ENCODE measurements at places on chromosomes 5 and 9.

DNA sequence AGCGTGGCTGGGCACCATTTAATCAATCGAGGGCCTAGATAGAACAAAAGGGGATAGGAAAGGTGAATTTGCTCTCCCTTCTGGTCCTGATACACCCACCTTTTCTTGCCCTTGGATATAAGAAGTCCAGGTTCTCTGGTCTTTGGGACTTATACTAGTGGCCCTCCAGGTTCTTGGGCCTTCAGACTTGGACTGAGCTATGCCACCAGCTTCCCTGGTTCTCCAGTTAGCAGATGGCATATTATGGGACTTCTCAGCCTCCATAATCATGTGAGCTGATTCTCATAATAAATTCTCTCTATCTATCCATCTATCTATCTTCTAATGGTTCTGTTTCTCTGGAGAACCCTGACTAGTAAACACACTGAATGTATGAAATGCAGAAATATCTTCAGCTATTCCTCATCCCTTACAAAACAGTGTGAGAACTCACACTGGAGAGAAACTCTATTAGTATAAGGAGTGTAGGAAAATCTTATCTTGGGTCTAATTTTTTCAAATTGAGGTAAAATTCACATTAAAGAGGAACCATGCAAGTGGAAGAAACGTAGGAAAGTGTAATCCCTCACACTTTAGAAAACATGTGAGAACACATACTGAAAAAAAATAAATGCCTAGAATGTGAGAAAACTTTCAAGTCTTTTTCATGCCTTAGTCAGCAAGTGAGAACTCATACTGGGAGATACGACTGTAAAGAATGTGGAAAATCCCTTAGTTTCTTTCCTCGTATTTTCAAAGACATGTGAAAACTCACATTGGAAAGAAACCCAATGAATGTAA, 15.5 kb downstream of the PCDHB15 start:
- DNase-seq, result no peak

DNA sequence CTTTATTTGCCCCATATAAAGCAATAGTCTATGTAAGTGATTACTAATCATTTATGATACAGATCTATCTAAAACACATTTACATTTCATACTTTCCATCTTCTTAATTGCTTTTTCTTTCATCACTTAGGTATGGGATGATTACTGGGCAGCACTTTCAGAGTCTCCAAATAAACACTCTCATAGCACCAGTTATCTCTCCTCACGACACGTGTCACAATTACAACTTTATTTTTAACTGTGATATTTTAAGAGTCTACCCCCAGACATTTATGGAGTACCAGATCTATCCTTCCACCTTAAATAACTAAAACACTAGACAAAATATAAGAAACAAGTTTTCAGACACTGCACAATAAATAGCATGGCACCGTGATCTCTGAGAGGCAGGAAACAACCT, 32.9 kb downstream of the HOMER1 start:
- DNase-seq, result no peak

GRCh38 chr5:149881874-149882273, 62.7 kb downstream of the PDE6A start:
- DNase-seq, result no peak

DNA sequence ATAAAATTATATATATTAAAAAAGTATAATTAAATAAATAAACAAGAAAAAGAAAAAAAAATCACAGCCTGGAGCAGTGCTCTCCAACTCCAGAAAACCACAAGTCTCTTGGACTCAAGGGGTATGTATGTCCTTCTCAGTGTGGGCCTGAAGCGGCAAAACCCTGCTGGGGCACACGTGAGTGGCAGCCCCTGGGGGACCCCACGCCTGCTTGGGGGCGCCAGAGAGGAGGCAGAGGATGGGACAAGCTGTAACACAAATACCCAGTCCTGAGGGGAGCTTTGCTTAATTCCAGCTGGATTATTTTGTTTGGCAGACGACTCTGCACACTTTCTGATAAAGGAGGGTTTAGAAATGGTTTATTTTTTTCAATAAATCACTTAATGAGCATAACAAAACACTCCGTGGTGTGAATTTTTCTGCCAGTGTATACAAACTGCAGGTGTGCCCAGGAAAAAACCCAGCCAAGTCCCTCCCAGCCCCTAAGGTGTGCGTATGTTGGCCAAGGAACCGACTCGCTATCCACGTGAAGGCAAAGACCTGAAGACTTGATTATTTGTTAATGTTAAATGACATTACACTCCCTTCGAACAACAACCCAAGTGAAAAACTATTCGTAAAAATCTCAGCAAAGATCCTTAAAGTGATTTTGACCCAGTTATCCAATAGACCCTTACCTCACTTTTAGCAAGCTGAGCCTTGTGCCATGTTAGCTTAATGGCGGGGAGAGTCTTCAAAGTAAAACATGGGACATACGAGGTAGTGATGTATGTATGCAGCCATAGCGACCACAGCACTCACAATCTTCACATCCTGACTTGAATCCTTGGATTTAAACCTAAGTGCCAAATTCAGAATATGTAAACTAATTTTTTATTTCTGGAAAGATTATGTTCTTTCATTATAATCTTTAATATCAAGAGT, 32.9 kb downstream of the ANKH start:
- DNase-seq, result no peak

DNA sequence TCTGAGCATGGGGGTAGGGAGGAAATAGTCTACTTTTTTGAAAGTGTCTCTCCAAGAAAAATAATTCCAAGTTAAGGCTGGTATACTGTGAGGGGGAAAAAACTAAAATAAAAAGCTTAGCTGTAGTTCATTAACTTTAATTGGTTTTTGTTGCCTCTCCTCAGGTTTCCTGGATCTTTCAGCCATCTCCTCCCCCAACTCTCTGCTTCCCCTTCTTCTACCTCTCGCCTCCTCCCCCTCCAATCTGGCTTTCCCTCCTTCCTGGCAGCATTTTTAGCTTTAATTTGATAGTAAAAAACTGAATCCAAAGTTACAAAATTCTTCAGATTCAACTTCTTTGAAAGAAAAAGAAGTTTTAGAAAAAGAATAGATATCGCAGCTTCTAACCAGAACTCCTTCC, 462.6 kb downstream of the CETN3 start:
- no peak for DNase-seq

DNA sequence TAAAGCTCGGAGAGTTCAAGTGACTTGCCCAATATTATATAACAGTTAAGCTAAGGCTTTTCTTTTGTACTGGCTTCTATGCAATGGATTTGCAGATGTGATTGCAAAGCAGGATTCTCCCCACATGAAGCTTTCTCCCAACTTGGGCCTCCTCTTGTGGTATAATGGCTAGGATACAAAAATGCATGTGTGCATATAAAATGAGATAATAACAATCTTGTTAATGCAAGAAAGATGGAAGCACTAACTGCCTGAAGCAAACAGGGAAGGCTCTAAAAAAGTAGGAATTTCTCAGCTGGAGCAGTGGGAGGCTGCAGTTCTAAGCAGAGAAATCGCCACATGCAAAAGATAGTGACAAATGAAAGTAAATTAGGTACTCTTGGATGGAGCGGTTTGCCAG, 444.2 kb upstream of the RIOK2 start:
- DNase-seq, result no peak

All from stimulated activated CD4-positive, alpha-beta T cell treated with anti-CD3 and anti-CD28 coated beads, Interleukin-12 subunit alpha, Interleukin-12 subunit beta, amount 100 ng/mL, for 48 hours (primary cell).